ENCODE measurements at places on chromosomes 13 and 19.

- no peak for DNase-seq
Observed at GRCh38 chr19:22619371-22619770, 14.8 kb upstream of the ZNF492 start.

- DNase-seq: no peak
Observed at GRCh38 chr13:101706651-101707050, 254.2 kb downstream of the ITGBL1 start.

- no peak for DNase-seq
Observed at GRCh38 chr13:79290595-79291244, 115.3 kb downstream of the RBM26 start.

DNA sequence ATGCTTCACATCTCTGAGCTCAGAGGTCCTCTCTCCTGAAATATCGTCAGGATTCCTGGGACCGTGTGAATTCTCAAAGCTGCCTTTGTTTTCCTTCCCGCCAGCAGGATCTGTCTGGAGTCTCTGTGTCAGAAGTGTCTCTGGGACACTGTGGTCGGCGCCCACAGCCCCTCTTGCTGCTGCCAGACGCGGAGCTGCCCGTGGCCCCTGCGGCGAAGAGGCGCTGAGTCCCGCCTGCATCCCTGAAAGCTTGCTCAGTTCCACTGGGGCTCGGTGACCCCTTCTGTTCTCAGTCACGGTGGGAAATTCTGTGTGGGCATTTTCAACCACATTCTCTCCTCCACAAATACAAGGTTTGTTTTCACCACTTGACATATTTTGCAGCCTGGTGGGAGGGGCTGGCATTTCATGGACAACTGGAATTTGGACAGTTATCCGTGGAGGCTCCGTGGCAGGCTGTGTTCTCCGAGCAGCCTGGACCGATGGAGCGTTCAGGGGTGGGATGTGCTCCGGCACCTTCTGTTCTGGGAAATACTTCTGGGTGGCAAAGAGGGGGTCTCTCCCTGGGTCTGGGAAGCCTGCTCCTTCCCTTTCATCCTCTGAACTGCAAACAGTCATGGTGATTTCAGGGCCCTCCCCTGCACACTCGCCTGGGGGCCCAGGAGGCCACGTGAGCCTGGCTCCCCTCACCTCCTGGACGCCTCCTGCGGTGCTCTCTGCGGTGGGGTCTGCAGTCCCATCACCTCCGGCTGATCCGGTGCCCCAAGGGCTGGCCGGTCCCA is 42.6 kb upstream of the GRTP1 start:
- DNase-seq: peak; percentile 68

- DNase-seq: no peak
Observed at GRCh38 chr13:83546476-83546875, 335.8 kb downstream of the SLITRK1 start.

DNA sequence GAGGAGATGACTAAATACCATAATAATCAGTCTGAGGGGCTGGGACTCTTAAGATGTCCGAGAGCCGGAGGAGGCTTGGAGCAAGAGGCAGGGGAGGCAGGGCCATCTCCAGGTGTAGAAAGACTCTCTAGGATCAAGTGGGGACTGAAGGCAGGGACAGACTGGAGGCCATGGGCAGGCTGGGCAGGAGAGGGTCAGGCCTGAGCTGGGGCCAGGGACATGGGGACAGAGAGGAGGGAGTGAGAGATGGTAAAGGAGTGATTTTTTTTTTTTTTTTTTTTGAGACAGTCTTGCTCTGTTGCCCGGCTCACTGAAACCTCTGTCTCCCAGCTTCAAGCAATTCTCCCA is 2.2 kb downstream of the JOSD2 start:
- DNase-seq: no peak

- no peak for DNase-seq
Observed at GRCh38 chr13:29543230-29544215, 52.0 kb downstream of the SLC7A1 start.

- DNase-seq: no peak
Observed at GRCh38 chr19:56839652-56840450, 675 bp downstream of the PEG3 start.
